Stimulated activated CD4-positive, alpha-beta T cell treated with anti-CD3 and anti-CD28 coated beads, Interleukin-1b, Interleukin-23, amount 100 ng/mL, for 48 hours (primary cell): ENCODE measurements at places on chromosomes 4 and X.

DNA sequence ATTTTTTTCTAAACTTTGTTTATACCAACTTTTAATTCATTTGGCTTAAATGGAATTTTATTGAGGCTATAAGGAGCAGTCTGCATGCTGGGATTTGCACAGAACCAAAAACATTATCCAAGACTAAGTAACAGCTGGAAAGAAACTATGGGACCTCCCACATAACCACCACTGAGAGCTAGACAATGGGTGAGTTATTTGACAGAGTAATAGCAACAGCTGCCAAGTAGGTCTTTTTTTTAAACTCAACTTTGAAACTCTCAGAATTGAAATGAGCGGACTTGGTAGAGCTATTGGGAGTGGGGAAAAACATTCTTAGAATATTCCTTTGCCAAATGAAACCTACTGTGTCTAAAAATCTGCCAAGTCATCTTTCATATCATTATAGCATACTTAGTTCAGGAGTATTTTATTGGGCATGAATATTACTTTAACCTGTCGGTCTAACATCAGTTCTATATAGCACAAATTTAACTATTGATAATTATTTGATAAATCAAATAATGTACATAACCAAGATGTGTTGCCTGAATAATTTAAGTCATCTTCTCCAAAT, 1428.0 kb downstream of the PCDH7 start:
- no peak for DNase-seq

DNA sequence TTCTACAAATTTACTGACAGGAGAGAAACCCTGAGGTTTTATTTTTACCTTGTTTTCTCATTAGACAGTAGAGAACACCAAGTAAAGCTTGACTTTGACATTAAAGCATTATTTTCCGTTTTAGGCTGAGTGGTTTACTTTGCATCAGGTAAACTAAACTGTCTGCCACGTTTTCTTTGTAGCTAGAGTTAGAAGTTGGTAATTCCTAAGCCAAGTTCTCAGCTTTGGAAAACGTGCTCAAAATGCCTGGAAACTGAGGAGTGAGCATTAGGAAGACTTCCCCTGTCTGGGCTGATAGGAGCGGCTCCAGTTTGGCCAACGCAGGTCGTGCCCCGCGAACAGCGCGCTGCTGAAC, 819 bp downstream of the PDLIM3 start:
- no peak for DNase-seq

DNA sequence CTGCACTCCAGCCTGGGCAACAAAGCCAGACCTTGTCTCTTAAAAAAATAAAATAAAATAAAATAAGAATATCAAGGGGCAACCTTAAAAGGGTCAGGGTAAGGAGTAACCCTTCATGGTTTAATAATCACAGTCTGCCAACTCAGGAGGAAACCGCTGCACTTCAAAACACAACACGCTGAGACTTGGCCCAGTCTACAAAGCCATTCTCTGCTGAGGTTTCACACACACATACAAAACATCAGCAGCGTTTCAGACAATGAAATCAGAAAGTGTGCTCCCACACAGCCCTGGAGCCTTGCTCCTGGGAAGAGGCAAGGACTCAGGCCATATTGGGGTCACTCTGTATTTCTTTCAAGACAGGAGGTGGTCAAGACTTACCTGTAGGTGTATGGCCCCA, 18.3 kb downstream of the SCARB2 start:
- DNase-seq = no peak

DNA sequence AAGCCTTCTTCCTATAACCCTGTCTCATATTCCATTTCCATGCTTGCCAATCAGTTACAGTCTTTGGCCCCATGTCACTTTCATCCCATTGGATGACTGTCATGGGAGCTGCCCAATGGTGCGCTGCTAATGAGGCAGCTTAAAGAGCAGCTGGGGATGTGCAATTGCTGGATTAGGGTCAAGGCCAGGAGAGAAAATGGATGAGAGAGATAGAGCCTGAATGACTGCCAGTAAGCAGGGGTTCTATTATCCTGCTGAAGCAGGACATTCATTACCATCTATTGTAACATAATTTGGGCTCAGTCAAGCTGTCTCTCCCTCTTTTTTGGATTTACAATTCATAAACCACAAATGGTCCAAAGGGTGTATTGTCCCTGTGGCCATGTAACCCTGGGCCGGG, 909.0 kb downstream of the CENPC start:
- DNase-seq = no peak

DNA sequence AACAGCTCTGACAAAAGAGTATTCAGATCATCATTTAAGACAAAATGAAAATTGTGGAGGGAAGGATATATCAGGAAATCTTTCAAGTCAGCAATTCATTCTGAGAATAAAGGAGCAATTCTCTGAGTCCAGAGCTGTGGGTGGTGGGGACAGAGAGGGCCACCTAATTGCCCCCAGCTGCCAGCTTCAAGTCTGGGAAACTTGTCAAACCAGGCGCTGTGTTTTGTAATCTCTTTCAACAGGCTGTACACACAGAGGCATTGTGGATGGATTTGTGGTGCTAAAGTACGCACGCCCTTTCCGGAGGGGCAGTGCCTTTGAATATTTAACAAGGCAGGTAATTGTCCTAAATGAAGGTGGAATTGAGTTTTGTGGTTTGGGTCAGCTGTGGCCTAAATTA, 591.1 kb upstream of the BOD1L1 start:
- no peak for DNase-seq

- DNase-seq = no peak
Observed at GRCh38 chrX:30786374-30786773, 102.7 kb downstream of the TAB3 start.

DNA sequence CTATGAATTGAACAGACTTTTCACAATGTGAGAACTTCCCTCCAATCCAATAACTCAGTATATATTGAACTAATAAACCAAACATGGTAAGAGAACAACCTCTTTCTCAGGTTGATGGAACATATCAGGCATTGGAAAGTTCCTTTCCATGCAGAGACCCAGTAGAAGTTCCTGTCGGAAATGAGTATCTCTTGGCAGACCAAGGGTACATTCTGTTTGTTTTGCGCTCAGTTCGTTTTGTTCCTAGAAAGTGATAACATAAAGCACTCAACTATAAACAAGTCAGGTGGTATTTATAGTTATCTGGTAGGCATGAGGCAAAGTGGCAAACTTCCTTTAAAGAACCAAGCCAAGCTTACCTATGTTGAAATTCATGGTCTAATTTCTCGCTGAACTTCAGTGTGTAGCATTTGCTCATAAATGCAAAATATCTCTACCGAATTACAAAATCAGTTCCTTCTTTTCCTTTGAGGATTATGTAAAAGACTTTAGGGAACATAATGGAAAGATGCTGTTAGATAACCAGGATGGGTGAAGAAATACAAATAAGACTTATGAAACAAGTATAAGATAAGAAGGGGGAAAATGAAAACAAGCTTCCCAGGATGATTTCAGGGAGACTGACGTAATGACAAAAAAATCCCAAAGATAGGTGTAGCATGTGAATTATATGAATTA, 120.3 kb downstream of the ARHGAP24 start:
- DNase-seq = no peak

- DNase-seq = no peak
Observed at GRCh38 chr4:135900956-135901355, 1631.3 kb downstream of the PCDH18 start.

GRCh38 chr4:159367781-159368080, 264.9 kb downstream of the RAPGEF2 start:
- no peak for DNase-seq

GRCh38 chr4:7964890-7965662, 25.4 kb upstream of the AFAP1 start:
- no peak for DNase-seq

DNA sequence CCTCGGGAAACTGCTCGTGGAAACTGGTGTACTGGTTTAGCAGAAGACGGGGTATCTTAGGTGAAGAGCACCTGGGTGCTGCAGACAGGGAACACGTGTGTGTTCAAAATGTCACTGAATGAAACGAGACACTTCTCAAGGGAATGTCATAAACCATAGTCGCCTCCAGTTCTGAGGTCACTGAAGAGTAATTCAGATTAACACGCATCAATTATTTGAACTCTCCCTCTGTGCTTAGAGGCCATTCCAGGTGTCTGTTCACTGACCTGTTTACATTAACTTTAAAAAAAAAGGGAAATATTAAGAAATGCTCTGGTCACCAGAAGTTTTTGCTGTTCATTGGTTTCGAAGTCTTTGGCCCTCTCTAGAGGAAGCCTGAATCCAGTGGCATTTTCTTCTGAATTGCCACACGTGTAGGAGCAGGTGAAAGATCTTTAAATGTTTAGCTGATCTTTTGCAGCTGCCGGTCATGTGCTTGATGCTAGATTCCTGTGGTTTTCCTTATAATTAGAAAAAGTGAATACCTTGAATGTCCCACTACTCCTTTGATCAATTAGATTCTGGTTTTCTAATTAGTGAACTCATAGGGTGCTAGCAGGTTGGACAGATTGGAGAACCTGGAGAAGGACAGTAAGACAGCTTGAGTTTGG, 330.5 kb downstream of the ARHGAP10 start:
- DNase-seq = no peak

GRCh38 chr4:7663075-7663541, 228.4 kb upstream of the PSAPL1 start:
- no peak for DNase-seq

GRCh38 chrX:72366178-72366577, 60.5 kb upstream of the CITED1 start:
- DNase-seq = no peak

DNA sequence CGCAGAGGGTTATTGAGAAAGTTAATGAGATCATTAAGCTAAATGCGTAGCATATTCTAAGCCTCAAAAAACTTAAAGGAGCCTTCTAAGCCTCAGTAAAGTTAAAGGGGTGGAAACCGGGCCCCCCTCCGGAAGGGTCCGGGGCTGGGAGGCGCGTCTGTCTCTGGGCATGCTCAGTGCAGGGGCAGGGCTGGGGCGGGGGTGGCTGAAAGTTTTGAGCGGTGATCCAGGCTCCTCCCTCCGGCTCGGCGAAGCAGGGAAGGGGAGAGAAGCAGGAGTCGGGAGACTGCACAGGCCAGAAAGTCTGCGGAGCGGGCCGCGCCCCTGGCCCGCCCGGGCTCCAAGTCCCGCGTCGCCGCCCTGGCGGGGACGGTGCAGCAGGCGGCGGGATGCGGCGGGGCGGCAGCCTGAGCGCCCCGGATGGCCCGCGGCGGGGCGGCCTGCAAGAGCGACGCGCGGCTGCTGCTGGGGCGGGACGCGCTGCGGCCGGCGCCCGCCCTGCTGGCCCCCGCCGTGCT, at the start of gene EVC:
EVC (plus strand) TSS at position 241 of the 518 bp plus-strand sequence; CDS start at position 421, 180 bp downstream.
- peak; percentile 16 for DNase-seq

DNA sequence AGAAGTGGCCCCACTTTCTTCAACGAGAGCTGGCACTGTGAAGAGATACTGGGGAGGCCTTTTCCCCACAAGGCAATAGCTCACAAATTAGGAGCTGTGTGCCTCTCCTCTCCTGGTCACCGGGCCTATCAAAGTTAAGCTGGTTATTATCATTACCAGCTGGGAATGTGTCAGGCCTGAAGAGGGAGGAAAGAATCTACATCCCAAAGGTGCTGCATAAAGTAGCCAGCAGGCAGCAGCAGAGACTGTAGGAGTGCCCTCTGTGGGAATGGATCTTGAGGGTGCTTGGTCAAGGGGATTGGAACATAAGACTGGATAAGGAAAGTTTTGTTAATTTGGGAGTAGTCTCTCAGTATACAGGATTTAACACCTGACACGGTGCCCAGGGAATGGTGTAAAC, 9.1 kb upstream of the TMPRSS11D start:
- no peak for DNase-seq

- DNase-seq = no peak
Observed at GRCh38 chr4:142683503-142683902, 162.6 kb downstream of the INPP4B start.

DNA sequence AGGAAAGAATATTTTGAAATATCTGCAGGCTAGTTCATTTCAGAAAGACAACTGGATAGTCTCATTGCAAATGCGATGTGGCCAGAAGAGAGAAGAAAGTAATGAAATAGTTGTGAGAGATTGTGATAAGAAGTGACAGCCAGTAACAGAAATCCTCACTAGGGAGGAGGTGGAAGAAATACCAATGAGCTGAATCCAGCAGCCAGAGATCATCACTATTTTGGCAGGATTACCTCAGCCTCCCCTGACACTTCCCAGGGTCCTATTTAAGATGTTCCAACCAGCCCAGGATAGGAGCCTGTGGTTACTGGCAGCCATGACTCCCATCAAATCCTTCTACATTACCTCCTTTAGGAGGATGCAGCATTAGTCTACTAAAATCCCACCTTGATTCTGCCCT, 76.7 kb upstream of the ARHGAP24 start:
- no peak for DNase-seq

DNA sequence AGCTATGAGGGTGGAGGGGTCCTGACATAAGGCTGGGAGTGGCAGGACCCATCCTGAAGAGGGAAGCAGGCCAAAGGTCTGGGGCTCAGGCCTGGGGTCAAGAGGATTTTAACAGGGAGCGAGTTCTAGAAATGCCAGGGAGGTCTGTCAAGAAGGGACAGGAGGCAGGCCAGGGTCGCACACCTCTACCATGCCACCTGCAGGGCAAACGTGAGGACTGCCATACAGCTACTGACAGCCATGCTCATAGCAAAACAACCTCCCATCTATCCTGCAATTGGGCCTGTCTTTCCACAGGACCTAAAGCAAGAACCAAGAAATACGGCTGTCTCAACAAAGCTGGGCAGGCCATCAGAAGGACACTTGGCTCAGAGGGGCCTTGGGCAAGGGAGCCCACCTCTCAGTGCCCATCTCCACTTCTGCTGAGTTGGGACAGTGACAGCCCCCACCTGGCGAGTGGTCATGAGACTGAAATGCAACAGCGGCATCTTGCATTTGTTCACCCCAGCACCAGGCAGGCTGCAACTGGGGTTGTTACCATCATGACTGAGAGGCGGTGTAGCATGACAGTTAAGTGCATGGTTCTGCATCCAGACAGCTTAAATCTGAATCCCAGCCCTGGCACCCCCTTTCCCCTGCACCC, 92.7 kb downstream of the WFS1 start:
- DNase-seq = no peak

GRCh38 chr4:1883583-1883982, 12.4 kb downstream of the NSD2 start:
- no peak for DNase-seq

- no peak for DNase-seq
Observed at GRCh38 chr4:117154251-117154650, 68.9 kb upstream of the TRAM1L1 start.

- DNase-seq = no peak
Observed at GRCh38 chr4:3217771-3218170, 31.2 kb upstream of the MSANTD1 start.

DNA sequence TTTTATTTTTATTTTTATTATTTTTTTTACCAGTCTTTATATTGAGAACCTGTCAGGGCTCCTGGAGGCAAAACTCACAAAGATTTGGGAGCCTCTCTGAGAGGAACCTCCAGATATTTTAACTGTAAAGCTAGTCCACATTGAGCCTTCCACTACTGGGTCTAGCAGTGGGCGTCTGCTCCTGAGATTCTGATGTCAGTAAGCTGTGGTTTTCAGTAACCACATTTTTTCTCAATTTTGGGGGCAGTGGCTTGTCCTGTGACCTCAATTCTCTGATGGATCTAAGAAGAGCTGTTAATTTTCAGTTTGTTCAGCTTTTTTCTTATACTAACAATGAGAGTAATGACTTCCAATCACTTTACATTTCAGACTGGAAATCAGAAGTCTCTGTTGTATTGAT, 23.6 kb upstream of the GPRASP1 start:
- DNase-seq = no peak

GRCh38 chr4:145879598-145879997, 59.0 kb downstream of the ZNF827 start:
- no peak for DNase-seq

GRCh38 chr4:26130173-26130572, 190.6 kb upstream of the RBPJ start:
- peak; percentile 23 for DNase-seq
